ENCODE measurements at places on chromosomes 1 and 21.

GRCh38 chr1:42860339-42861013, 14.1 kb downstream of the ZNF691 start:
- DNase-seq = no peak

DNA sequence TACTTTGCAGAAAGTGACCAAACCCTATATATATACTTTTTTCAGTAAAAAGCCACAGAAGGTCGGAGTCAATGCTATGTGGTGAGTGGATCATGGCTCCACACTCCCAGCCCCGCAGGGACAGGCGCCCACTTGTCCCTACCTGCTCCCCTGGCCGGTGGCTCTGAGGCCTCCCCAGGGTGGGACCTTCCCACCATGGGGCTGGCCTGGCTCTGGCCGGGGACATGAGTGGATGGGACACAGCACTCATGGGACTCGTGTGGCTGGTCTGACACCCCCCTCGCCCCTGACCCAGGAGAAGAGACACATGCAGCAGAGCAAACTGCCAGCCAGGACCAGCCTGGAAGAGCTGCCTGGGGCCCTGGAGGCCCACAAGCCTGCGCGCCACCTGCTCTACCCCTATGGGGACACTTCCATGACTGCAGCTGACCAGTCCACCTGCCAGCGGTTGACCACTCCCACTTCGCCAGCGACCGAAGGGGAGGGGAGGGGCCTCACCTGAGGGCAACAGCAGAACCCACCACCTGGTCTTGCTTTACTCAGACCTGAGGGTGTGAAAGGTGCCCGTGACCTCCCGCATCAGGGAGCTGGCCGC, 2.2 kb downstream of the SPATC1L start:
- DNase-seq = no peak

- DNase-seq = no peak
Measured at GRCh38 chr1:119159111-119159510, 18.7 kb upstream of the WARS2 start.

- no peak for DNase-seq
Measured at GRCh38 chr1:114235960-114236359, 82.3 kb upstream of the SYT6 start.

GRCh38 chr1:204426474-204426873, 14.9 kb upstream of the PPP1R15B start:
- DNase-seq = no peak

GRCh38 chr1:87030740-87031690, 116.6 kb downstream of the HS2ST1 start:
- DNase-seq = peak; percentile 17

DNA sequence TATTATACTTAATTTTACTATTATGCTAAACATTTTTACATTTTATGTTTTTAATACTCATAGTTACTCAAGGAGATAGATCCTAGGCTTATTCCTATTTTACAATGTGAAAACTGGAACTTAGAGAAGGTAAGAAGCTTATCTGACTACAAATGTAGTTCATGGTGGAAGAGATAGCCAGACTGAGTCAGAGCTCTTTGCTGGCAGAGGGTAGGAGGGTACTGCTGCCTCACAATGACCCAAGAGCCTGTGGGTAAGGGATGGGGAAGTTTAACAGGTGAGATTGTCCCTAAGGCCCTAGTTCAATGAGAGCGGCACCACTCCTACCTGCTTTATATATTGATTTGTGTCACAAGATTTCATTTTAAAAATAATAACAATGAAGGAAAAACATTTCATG, 34.1 kb upstream of the NEK7 start:
- no peak for DNase-seq

- no peak for DNase-seq
Measured at GRCh38 chr1:32893198-32894018, 7.1 kb downstream of the HPCA start.

DNA sequence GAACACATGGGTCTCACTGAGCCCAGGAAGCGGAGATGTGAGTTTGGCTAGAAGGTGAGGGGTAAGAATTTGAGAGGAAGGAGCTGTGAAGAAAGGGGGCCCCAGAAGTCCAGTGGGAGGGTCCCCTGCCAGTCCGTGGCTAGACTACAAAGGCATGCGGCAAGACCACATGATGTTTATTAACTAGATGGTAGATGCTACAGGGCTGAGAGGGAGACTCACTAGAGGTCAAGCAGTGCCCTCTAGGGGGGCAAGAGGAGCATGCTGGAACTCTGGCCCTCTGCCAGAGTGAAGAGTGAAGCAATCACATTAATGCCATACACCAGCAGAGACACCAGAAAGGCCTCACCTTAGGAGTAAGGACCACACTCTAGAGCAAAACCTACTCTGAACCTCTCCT, 12.2 kb downstream of the KIAA0319L start:
- peak; percentile 46 for DNase-seq

DNA sequence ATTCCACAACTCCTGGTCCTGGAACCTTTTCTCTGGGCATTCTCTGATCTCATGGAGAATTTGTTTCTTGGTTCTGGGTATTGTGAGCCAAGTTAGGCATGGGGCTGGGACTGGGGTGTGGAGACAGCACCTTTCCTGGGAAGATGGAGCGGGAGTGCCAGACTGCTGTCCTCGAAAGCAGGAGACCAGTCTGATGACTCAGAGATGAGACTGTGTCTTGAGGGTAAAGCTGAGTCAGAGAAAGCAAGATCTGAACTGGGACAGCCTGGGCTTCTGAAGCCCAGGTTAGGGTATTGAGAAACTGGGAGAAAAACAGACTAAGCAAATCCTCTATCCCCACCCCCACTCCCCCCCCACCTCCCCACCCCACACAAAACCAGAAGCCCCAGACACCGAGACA, 2.2 kb upstream of the KANK4 start:
- DNase-seq = no peak

DNA sequence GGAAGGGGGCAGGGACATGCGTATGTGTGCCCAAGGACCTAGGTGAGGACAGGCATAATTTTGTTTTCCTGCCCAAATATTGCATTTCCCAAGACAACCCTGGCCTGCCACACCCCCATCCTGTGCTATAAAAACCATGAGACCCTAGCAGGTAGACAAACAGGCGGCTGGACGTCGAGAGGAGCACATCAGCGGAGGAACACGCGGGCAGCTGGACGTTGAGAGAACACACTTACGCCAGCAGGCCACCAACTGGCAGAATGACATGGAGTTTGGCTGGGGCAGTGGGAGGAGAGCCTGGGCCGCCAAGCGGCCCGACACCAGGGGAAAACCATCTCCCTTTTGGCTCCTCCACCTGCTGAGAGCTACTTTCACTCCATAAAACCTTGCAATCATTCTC, 3.0 kb upstream of the FGGY start:
- DNase-seq = no peak

DNA sequence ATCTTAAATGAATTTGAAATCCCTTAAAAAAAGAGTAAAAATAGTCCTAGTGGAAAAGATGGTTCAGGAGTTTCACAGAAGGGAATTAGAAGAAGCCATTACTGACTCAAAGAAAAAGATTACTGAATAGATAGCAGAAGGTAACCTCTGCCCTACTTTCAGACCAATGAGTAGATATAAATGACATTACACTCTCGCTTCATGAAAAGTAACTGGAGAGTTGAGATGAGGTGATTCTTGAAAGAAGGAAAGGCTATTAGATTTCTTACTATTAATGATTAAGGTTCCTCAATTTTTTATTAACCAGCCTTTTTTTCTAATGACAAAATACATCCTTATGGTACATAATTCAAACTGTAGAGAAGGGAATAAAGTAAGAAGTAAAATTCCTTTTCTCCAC, 28.3 kb downstream of the CCN1 start:
- no peak for DNase-seq

GRCh38 chr1:196193896-196194559, 414.2 kb downstream of the KCNT2 start:
- DNase-seq = no peak

GRCh38 chr21:14414932-14415508, 32.1 kb upstream of the HSPA13 start:
- no peak for DNase-seq

DNA sequence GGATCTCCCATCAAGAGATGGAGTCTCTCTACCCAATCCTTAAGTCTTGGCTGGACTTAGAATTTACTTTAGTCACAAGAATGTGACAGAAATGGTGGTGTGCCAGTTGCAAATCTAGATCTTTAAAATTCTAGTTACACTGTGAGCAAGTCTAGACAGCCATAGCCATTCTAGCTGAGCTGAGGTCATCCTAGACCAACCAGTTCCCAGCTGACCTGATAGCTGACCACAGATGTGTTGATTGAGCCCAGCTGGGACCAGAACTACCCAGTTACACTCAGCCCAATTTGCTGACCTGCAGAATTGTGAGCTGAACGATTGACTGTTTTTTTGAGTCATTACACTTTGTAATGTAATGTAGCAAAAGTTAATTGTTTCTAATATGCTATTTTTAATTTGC, 251.8 kb downstream of the ADGRL2 start:
- DNase-seq = no peak

DNA sequence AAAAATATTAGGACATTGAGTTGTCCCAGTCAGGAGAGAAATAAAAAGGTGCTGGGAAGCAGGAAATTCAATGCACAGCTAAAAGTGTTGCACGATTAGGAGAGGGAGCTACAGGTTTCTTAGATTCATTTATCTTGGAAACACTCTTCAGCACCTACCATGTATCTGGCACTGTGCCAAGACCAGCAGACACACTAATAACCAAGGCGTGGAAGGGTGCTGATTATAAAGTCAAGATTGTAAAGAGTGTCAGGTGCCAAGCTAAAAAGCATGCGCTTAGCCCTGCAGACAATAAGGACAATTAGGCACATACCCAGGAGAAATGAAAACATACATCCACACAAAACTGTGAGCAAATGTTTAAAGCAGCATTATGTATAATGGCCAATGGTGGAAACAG, 129.9 kb downstream of the DSCAM start:
- DNase-seq = no peak

- peak; percentile 76 for DNase-seq
Measured at GRCh38 chr1:29124366-29125236, 898 bp upstream of the TMEM200B start.

GRCh38 chr1:115089420-115090185, at the start of gene TSPAN2:
Gene TSPAN2, minus strand, starts transcription at chr1:115089503. Its CDS starts 71 bp downstream, at chr1:115089432.
- DNase-seq = peak; percentile 69

DNA sequence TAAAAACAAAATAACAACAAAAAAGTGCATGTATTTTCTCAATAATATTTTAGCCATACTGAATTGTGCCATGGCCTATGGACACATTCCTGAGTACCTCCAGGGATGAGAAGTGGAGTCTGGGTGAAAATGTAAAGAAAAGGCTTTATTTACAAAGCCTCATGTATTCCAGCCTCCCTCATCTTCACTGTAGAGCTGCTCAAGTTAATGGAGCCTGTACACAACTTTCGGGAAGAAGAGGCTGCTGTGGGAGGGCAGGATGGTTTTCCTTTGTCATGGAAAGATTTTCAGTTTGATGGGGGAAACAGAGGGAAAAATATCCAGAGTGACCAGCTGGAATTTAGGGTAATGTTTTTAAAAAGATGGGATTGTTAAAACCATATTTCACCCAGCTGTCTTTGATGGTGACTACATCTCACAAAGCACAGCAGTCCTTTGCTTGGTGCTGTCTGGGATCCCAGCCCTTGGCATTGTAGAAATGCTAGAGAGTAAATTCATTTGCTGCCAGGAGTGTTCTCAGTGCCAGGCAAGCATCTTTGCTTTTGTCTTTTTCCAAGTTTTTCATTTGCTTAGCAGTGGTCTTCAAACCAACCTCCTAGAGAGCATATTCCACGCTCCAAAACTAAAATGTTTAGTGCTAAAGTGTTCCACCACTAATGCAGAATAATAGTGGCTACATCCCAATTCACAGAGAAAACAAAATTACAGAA, 54.9 kb downstream of the DPT start:
- no peak for DNase-seq

GRCh38 chr1:27527223-27527889, 37.4 kb upstream of the WASF2 start:
- peak; percentile 75 for DNase-seq

GRCh38 chr1:48616710-48617109, 144.7 kb upstream of the SPATA6 start:
- DNase-seq = no peak

GRCh38 chr1:14996133-14997050, 157.2 kb upstream of the TMEM51 start:
- no peak for DNase-seq

GRCh38 chr1:48007047-48007446, 9.9 kb upstream of the TRABD2B start:
- DNase-seq = no peak

GRCh38 chr21:38806942-38807284, 1.2 kb downstream of the ETS2 start:
- DNase-seq = no peak

- DNase-seq = peak; percentile 31
Measured at GRCh38 chr1:92310185-92310597, 11.3 kb downstream of the RPAP2 start.

GRCh38 chr1:2279817-2280216, 51.7 kb downstream of the SKI start:
- DNase-seq = no peak

GRCh38 chr1:226635456-226635941, 86.9 kb downstream of the STUM start:
- DNase-seq = no peak

GRCh38 chr1:45840704-45841103, 37.3 kb downstream of the MAST2 start:
- DNase-seq = peak; percentile 51
